Activated T-cell treated with anti-CD3 and anti-CD28 coated beads for 48 hours (primary cell): ENCODE measurements at places on chromosomes 16 and 17.

GRCh38 chr16:1036726-1037393 is 35.7 kb upstream of the SSTR5 start:
- no peak for DNase-seq

DNA sequence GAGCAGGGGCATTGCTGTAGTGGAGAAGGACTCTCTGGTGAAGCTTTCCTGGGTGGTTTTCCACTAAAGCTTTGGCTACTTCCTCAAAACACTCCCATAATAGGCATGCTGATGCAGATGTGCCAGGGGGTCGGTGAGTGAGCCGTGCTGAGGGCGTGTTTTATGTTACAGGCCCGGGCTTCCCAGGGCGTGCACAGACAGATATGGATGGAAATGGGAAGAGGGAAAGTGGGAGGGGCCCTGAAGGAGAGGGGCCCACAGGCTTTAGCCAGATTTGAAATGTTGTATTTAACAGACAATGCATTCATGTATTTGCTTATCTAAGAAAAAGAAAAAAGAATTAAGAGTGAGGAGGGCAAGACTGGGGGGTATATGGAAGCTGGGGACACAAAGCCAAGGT is 56.3 kb downstream of the IL21R start:
- no peak for DNase-seq

- DNase-seq: no peak
These were observed 3.1 kb upstream of the PERCC1 start for GRCh38 chr16:1427473-1428461.

- peak; percentile 55 for DNase-seq
These were observed 11.0 kb downstream of the ACSM3 start for GRCh38 chr16:20774703-20775362.

GRCh38 chr17:39400547-39401411 is 647 bp downstream of the FBXL20 start:
- DNase-seq: no peak

DNA sequence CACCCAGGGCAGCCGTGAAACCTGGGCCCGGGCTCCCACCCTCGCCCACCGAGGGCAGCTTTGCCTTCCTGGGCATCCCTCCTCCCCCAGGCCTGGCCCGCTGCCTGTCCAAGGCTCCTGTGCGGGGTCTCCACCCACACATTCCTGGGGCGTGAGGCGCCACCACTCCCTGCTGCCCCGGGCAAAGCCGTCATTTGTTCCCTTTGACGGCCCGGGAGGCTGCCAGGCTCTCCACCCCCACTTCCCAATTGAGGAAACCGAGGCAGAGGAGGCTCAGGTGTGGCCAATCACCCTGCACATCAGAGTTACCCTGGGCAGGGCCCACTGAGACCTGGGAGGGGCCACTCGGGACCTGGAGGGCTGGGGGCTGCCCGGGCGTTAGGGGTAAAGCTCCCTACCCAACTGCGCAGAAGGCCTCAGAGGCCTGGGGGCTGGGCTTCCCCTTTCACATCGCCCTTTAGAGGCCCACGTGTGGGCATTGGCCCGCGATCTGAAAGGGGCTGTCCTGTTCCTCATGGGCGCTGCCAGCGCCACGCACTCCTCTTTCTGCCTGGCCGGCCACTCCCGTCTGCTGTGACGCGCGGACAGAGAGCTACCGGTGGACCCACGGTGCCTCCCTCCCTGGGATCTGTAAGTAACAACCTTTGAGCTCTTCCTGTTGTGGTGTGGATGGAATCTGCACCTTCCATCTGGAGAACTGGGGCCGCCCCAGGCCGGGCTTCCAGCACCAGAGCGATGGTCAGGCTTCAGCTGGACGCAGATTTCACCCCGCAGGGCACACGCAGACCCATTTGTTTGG is at the start of gene MSLN:
MSLN (plus strand) TSS at position 190 of the 799 bp plus-strand sequence. CDS start 1,947 bp downstream, outside the sequence.
- no peak for DNase-seq

DNA sequence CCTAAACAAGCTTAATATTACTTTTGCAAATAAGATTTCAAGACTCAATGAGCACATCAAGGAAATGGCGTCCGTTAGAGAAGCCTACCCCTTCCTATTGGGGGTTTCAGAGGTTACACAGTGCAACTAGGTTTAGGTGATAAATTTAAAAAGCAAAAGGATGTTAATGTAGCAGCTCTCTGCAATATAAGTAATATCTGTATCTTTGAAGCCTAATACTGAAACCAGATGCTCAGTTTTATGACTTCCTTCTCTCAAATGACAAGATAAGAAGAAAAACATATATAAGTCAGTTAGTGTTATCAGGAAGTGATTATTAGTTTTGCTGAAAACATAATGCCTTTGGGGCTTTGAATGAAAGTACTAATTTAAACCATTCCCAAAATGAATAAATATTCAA is 54.3 kb upstream of the MED13 start:
- no peak for DNase-seq

- no peak for DNase-seq
These were observed 13.1 kb downstream of the CCR7 start for GRCh38 chr17:40551879-40552768.

- no peak for DNase-seq
These were observed 705 bp downstream of the KRABD2 start for GRCh38 chr17:8375738-8376259.

DNA sequence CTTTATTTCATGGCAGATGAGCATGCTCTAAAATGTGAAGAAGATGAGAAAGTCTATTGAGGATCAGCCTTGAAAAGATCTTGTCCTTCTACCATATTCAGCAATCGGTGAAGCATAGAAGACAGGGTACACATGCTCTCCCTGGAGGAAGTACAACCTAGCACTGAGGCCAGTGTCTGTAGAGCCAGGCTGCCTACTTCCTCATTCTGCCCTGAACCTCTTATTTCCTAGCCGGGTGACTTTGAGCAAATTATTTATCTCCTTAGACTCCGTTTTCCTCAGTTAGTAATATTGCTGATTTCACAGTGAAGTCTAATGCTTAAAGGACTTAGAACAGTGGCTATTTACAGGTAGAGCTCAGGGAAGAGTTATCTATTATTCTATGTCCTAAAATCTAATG is 58.4 kb downstream of the TMEM100 start:
- no peak for DNase-seq

GRCh38 chr17:67121316-67121891 is 77.0 kb downstream of the CACNG1 start:
- no peak for DNase-seq

DNA sequence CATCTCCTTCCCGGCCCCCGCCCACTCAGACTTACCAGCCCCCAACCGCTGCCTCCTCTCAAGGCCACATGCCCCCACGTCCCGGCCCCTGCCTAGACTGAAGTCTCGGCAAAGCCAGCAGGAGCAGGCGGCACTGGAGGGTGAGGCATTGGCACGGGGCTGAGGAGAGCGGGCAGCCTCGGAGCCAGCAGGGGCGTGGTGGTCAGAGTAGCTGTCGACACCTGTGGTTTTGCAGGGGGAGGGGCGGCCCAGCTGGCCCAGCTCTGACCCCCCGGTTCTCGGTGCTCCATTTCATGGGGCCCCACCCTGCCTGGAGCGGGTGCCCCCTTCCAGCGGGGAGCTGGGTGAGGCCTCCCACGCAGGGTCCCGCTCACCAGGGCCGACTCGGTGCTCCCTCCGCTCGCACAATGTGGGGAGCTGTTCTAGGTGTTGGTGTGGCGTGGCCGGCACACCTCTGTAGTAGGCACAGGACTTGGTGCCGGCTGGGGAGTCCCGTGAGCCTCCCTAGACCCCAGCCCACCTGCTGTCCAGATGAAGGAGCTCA is 4.7 kb downstream of the CDH15 start:
- no peak for DNase-seq

DNA sequence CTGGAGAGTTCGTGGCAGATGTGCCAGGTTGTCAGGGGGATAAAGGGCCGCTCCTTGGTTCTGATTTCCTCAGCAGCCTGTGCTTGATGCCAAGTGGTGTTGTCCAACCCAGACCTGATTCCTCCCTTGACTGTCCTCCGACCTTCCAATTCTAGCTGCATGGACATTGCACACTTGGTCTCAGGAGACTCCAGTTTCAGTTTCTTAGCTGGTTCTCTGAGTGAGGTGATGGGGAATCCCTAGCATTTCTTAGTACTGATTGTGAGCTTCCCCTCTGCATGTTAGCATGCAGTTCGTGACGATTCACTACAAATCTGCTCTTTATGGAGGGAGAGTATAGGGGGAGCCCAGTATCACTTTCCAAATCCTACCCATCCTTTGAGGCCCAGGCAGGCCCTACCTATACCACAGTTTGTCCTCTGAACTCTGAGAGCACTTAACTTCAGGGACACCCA is 12.4 kb upstream of the CCR7 start:
- DNase-seq: no peak

DNA sequence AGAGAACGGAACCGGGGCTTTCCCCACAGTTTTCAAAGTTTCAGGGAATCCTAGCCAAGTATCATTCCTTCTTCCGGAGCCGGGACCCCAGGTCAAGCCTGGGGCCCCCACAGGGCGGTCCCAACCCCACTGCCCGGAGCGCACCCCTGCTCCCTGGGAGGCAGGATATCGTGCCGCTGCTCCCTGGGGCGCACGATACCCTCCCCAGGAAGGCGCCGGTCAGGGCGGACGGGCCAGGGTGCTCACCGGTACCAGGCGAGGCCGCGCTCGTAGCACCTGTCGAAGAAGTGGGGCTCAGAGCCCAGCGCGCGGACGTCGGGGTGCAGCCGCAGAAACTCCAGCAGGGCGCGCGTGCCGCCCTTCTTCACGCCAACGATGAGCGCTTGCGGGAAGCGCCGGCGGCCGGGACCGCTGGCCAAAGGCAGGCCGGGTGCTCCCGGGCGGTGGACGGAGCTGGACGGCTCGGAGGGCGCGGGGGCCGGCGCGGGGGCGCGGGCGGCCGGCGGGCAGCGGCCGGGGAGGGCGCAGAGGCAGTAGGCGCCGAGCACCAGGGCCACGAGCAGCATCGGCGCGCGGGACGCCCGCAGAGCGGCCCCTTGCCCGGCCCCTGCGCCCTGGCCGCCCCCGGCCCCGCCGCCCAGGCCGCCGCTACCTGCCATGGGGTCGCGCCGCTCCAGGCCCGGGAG is 407 bp downstream of the HS3ST6 start:
- no peak for DNase-seq

GRCh38 chr16:86505185-86505898 is 5.0 kb upstream of the FOXF1 start:
- no peak for DNase-seq

- no peak for DNase-seq
These were observed 1.4 kb downstream of the CD19 start for GRCh38 chr16:28933171-28933570.

DNA sequence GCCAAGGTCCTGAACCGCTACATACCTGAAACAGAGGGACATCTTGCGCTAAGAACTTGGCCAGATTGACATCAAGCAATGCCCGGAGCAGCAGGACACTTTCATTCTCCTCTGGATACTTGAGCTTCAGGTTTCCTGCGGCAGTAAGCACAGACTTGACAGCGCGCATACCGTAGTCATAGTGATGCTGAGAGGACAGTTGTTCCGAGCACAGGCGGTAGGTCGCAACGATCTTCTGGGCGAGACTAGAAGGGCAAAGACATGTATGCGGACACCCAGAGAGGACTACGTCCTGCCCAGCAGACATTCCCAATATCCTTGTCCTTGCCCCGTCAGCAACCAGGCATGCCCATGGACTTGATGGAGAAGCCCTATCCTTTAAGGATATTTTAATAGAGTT is 112.9 kb downstream of the DNAH3 start:
- no peak for DNase-seq

GRCh38 chr17:60522889-60523626 is 3.0 kb downstream of the APPBP2 start:
- no peak for DNase-seq

- no peak for DNase-seq
These were observed 318 bp upstream of the RBL2 start for GRCh38 chr16:53433930-53434376.

DNA sequence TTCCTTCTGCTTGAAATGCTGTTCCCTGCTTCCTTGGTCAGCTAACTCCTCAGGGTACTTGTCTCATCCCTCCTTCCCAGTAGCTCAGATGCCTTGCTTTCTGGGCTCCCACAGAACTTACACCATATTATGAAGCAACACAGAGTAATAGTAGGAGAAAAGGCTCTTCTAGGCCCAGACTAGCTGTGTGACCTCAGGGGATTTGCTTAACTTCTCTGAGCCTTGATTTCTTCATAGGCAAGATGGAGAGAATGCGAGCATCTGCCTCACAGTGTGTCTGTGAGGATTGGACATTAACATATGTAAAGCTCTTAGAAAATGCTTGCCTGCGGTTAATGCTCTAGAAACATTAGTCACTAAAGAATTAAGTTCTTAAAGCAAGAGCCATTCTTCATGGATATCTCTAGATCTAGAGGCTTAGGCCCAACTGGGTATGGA is 22.3 kb upstream of the PECAM1 start:
- DNase-seq: no peak

DNA sequence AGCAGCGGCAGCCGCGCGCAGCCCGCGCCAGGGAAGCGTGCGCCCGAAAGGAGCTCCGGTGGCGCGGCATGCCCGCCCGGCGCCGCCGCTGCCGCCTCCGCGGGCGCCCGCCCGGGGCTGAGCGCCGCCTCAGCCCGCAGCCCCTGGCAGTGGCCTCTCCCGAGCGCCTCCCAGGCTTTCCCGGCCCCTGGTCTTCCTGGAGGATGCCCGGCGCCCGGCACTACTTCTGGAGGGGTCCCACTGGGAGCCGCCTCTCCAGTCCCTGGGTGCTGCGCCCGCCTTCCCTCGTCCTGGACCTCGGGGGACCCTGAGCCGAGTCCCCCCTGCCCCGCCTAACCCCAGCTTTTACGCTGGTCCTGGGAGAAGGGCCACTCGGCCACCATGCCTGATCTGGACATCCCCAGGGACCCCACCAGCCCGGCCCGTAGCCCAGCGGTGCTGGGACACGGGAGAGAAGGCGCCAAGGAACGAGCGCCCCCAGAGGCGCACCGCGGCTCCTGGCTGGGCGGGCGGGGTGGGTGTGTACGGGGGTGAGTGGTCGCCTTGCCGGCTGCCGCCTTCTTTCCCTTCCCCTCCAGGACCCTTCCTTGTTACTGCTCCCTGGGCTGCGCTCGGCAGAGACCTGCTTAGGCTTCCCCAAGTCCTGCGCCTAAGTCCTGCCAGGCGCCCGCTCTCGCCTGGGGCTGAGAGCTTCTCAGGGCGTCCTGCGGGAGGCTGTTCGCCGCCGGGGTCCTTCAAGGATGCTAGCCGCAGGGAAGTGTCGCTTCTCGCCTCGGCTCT is 704 bp downstream of the ASIC2 start:
- DNase-seq: no peak

DNA sequence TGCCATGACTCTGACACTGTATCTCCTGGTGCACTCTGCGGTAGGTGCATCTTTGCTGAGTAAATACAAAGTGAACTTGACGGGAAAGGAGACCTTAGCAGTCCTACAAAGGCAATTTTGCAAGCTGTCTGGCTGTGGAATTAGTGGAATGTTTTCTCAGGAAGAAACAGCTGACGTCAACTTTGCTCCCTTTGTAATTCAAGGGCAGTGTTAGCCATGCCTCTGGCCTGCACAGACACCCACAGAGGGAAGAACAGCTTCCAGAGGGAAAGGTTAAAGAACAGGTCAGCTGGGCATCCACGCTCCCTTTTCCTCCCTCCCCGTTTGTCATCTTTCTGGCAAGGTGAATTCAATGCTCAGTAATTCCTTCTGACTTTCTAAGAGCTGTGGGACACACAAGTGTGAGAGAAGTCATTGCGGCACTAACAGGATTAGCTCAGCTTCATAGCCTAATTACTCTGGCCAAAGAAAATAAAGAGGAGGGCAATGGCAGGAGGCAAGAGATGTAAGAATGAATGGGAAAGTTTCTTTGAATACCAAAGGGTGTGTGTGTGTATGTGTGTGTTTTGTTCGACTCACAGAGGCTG is 476.9 kb upstream of the GOT2 start:
- DNase-seq: no peak
